ENCODE measurements at places on chromosomes 6 and 20.
A peak's percentile ranks its signal among the peaks of the same experiment; 100 is the strongest.

DNA sequence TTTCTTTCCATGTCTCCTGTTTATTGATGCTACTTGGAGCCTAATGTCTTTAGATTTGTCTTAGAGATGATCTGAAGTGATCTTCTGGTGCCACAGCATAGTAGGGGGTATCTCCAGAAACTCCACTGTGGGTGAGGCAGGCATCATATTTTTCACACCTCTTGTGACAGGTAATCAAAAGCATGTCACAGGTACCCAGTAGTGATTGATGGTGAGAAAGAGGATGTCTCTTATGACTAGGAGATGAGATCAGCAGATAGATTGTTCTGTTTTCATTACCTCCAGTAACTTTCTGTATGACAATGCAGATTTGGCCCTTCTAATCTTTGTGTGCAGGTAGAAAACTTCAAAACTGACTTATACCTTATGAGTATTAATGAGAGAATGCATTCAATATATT is 13.5 kb downstream of the NCOA7 start:
- no peak for DNase-seq

DNA sequence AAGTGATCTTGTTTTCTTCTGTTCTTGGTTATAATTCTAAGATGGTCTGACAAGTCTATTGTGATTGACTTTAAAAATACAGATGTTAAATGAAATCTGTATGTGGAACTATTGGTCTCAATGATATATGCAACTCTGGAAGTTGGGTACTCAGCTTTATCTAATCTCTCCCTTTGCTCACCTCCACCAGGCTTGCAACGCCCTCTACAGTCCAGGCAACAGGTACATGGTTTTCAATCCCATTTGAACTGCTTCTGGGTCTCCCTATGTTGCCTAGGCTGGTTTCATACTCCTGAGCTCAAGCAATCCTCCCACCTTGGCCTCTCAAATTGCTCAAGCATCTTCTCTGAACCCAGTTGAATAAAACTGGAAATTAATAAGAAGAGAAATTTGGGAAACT is 25.6 kb upstream of the HLA-DQB1 start:
- peak; percentile 70 for DNase-seq

DNA sequence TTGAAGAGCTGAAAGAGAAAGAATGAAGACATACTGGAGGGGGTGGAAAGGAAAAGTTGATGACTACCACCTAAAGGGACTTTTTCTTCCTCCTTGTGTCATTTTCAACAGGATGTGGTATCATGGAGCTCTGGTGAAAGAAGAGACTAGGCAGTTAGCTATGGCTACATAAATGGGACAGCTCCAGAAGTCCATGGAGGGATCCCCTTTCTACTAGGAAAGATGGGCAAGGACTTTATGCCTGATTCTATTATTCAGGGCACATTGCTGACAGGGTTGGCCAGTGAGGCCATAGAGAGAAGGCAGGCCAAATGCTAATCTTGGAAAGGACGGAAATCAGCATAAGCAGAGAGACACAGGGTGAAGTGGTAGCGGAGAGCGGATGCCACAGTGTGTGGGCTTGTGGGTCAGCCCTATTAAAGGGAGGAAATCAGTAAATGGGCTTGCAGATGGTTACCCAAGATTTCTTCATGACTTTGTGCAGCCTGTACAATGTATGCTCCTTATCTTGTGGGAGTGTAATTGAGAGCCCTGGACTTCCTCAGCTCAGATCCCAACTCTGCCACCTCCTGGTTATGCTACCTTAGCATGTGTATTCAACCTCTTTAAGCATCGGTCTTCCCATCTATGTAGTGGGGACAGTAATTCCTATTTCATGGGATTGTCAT is 77.4 kb upstream of the TMEM170B start:
- DNase-seq, result peak; percentile 26

DNA sequence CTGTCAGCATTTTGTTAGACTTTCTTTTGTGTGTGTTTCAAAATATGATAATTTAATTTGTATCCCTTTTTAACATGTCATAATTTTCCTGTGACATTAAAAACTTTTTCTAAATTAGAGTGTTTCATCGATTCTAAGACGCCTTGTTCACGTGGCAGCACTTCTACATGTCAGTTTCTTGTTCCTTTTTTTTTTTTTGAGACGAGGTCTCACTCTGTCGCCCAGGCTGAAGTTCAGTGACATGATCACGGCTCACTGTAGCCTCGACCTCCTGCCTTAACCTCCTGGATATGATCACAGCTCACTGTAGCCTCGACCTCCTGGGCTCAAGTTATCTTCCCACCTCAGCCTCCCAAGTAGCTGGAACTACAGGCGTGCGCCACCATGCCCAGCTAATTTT is 27.6 kb upstream of the ADRM1 start:
- DNase-seq, result no peak

GRCh38 chr6:33975661-33976436 is 170.0 kb downstream of the GRM4 start:
- peak; percentile 70 for DNase-seq

- DNase-seq, result no peak
Observed at GRCh38 chr20:31707994-31708735, 14.5 kb downstream of the BCL2L1 start.

GRCh38 chr6:84072442-84072997 is 38.9 kb downstream of the MRAP2 start:
- DNase-seq, result no peak

GRCh38 chr6:158030380-158031300 is 49.0 kb downstream of the SYNJ2 start:
- DNase-seq, result no peak

DNA sequence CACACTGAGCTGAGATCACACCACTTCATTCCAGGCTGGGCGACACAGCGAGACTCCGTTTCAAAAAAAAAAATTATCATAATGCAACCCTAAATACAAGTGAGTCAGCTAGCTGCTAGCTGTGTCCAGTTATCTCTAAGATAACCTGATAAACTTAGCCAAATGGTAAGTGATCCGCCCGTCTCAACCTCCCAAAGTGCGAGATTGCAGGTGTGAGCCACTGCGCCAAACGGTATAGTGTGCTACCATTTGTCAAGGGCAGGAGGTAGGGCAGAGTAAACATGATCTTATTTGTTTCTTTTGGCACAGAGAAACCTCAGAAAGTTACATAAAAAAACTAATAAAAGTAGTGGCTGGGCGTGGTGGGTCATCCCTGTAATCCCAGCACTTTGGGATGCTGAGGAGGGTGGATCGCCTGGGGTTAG is 4.7 kb upstream of the C6orf132 start:
- DNase-seq, result peak; percentile 82

DNA sequence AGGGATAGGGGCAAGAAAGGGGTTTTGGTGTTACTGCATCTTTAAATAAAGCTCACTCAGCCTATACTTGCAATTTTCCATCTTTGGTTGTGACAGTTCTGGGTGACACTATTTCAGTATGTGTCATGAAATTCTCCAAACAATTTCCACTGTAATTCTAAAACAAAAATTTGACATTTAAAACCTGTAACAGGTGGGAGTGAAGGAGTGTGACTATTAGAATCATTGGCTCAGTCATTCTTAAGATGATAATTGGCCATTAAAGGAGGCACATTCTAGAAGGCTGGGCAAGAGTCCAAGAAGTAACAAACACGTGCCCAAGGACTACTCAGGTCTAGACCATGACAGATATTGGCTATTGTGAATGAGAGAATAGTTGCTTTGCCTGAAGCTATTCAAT is 153.3 kb upstream of the ARG1 start:
- DNase-seq, result no peak

GRCh38 chr6:71252410-71252809 is 36.2 kb upstream of the OGFRL1 start:
- DNase-seq, result no peak

DNA sequence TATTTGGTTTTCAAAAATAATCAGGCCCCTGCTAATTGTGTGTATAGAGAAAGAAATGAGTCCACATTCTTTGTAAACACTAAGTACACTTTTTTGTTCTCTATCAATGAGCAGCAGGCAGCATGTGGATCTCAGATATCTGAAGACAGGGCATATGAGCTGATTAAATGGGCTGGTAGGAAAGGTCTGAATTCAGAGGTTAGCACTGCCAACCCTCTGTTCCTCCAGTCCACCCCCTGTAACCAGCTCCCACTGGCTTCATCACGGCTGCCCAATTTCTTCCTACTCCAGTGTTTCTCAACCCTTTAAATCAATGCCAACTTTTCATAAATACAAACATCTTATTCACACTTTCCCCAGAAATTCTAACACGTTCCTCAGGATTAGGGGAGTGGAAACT is 128.5 kb downstream of the TPBG start:
- DNase-seq, result no peak

DNA sequence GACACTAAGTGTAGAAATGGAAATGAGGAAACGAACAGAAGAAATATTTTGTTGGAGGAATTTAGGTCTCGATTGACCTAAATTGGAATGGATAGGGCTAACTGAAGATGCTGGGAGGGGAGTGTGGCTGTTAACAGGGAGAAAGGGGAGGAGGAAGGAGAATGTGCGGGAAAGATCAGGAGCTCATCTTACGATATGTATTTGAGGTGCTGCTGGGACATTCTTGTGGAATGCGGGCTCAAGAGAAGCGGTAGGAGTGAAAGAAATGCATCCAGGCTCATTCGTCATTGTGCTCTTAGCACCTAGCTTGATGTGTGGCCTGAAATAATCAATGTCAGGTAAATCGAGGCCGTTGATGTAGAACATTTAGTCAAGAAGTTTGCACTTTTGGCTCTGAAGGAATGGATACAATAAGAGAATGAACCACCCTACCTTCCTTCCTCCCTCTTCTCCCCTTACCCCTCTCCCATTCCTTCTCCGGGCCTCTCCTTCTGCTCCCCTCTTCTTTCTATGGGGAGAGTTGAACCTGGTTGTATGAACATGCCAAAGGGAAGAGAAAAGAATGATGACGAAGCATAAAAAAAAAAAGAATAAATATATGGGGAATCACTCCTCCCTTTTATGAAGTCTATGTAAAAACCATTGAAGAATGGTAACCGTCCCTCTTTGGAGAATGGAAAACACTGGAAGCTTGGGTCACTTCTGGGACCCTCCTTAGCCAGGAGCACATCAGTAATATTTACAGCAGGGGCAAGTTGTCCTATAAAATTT is 70.9 kb downstream of the SASH1 start:
- DNase-seq, result peak; percentile 21

DNA sequence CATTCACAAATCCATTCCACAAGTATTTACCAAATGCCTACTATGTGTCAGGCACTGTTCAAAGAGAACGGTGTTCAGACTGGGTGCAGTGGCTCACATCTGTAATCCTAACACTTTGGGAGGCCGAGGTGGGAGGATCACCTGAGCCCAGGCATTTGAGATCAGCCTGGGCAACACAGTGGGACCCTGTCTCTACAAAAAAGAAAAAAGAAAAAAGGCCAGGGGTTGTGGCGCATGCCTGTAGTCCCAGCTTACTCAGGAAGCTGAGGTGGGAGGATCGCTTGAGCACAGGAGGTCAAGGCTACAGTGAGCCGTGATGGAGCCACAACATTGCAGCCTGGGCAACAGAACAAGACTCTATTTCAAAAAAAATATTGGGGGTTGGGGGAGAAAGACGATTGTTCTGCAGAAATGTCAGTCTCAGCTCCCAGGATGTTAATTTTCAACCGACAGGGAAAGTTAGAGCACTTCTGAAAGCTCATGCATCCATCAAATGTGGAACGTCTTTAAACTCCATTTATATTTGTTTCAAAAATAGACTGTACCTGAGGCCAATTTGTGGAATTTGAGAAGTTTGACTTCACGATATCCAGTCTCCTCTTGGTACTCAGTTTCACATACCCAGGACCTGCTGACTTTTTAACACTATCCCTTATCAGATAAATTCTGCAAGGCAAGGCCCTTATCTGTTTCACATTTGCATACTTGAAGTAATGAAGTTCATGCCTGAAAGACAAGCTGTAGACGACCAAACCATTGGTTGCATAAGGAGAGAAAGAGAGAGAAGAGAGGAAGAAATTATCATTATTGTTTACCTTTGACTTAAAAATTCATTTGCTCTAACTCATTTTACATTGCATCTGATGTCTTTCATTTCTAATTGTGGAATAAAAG is 14.8 kb upstream of the BTN3A2 start:
- DNase-seq, result peak; percentile 84

DNA sequence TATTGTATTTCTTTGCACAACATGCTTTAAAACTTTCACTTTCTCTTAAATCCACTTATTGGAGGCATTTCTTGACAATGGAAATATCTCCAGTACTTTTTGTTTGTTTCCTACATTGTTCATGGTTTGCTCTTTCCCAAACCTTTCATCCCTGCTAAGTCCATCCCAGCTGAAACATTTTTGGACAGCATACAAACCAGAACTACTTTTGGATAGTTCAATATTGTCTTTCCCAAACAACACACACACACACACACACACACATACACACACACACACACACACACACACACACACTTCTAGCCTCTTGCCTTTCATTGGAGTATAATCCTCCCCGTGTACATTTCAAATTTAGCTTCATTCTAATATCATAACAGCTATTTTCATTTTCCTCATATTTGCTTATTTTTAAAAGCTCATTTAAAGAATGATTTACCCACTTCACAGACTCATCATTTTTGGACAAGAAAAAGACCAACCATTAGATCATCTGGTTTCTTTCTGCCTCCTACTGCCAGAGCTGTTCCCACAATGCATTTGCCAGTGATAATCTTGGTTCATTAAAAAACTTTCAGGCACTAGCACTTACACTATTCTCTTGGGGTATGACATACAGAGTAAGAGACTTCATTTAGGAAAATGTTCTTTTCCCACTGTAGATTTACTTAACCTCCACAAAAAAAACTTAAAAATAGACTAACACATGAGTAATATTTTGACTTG is 248.1 kb downstream of the CD109 start:
- DNase-seq, result no peak

DNA sequence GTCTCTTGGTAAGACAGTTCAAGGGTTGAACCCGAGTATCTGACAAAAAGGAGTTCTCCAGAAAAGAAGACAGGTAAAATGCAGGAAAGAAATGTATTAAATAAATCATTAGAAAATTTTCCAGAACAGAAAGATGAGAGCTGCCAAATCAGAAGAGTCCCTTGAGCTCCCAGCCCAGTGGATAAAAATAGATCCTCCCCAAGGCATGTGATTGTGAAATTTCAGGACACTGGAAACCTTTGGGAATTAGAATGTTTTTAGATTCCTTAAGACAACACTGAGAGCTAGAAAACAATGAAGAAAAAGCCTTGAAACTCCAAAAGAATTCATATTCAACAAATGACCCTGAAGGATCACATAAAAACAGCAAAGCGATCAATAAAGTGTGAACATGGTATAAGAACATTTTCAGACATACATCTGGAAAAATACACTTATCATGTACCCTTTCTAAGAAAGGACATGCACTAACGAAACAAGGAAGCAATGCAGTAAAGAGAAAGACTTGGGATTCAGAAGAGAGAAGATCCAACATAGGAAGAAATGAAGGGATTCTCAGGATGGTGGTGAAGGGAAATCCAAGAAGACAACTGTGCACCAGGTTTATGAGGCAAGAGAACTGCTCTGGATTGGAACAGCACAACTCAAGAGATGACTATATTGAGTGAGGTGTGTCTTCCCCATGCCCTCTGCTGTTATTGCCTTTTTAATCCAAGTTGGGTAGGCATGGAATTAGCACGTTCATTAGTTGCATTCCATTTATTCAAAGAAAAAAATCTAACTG is 390.4 kb downstream of the SYNE1 start:
- DNase-seq, result no peak
